Activated CD8-positive, alpha-beta memory T cell treated with anti-CD3 and anti-CD28 coated beads for 4 hours (primary cell): ENCODE measurements at places on chromosomes 3 and 15.

DNA sequence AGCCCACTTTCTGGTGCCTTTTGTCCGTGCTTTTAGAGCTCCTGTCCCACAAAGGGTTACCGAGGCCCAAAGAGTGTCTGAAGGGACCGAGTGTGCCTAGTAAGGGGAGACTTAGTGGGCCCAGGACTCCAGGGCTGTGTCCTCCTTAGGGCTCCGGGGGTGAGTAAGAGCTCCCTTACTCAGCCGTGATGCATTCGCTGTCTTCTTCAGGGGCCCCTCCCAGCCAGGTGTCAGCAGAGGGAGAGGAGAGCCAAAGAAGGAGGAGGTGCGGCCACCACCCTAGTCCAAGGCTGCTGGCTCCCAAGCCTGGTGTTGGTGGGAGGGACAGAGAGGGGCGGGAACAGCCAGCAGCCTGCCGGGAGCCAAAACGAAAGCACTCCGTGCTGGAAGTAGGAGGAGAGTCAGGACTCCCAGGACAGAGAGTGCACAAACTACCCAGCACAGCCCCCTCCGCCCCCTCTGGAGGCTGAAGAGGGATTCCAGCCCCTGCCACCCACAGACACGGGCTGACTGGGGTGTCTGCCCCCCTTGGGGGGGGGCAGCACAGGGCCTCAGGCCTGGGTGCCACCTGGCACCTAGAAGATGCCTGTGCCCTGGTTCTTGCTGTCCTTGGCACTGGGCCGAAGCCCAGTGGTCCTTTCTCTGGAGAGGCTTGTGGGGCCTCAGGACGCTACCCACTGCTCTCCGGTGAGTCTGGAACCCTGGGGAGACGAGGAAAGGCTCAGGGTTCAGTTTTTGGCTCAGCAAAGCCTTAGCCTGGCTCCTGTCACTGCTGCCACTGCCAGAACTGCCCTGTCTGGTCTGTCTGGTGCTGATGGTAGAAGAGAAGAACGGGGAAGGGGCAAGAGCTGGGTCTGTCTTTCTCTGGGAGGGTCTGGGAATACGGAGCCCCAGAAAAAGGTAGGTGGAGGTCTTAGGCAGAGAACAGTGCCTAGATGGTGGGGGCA is at the start of gene IL17RC:
Gene IL17RC, plus strand, starts transcription at position 365 of the 947 bp plus-strand sequence. Its CDS starts 218 bp downstream, at position 583.
- DNase-seq, result no peak

- DNase-seq, result no peak
Measured at GRCh38 chr15:58731756-58732535, 17.6 kb downstream of the ADAM10 start.

DNA sequence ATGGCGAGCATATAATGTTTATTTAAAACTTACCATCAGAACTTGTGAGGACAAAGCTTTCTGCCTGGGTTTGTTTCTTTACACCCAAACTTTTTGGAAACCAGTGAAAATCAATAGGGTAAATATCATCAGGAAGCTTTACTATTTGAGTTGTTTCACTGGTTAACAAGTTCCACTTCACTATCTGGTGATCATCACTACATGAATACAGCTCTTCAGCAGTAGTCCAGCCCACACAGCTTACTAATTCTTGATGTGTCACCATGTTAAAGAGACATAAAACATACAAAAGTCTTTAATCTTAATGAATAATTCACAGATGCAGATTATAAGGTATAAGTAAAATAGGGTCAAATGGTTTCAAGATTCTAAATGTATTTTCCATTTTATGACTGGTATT is 17.6 kb downstream of the IFT80 start:
- DNase-seq, result no peak

- no peak for DNase-seq
Measured at GRCh38 chr3:29494305-29495036, 213.6 kb downstream of the RBMS3 start.

GRCh38 chr15:75112848-75113492 is 88.7 kb upstream of the C15orf39 start:
- DNase-seq, result no peak

- DNase-seq, result no peak
Measured at GRCh38 chr3:53613125-53613524, 118.7 kb downstream of the CACNA1D start.

DNA sequence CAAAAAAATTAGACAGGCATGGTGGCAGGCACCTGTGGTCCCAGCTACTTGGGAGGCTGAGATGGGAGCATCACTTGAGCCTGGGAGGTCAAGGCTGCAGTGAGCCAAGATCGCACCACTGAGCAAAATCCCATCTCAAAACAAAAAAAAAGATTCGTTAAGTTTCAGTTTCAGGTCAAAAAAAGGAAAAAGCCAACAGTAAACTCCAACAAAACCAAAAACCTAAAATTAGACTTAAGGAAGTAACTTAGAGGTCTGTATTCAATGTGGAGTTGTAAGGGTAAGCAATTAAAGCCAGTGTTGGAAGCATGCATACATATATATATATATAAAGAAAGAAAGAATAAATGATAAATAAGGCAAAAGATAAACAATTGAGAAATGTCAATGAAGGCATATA is 11.8 kb downstream of the KPNA1 start:
- no peak for DNase-seq

- DNase-seq, result no peak
Measured at GRCh38 chr15:92579931-92580470, 75.6 kb downstream of the FAM174B start.

DNA sequence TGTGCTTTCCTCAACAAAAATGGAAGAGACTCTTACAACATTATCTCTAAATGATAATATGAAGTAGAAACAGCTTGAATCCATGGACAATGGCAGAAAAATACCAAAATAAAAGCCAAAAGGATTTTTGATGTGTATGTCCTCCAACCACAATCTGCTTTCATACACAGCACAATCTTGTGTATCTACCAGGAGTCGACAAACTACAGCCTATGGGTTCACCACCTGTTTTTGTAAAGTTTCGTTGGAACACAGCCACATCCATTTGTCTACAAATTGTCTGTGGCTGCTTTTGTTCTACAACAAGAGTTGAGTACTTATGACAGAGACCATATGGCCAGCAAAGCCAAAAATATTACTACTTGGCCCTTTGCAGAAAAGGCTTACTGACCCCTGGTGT is 88.7 kb upstream of the UBE2E2 start:
- no peak for DNase-seq

DNA sequence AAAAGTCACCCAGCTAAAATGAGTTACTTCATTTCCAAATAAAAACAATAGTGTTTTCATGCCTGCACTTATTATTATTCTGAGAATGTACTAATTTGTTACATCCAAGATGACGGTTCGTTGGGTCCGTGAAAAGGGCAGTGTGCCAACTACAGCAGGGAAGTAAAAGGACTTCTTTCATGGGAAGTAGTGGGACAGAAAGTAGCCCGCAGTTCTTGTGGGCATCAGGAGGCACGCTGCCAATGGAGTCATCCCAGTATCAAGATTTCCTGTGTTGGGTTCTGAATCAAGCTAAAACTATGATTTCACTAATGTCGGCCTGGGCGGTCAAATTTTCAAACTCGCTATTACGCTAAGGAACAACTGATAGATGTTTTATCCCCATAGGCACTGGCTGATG is 254.5 kb upstream of the SOX2 start:
- DNase-seq, result no peak

- DNase-seq, result no peak
Measured at GRCh38 chr3:149796026-149796425, 3.7 kb upstream of the ANKUB1 start.

DNA sequence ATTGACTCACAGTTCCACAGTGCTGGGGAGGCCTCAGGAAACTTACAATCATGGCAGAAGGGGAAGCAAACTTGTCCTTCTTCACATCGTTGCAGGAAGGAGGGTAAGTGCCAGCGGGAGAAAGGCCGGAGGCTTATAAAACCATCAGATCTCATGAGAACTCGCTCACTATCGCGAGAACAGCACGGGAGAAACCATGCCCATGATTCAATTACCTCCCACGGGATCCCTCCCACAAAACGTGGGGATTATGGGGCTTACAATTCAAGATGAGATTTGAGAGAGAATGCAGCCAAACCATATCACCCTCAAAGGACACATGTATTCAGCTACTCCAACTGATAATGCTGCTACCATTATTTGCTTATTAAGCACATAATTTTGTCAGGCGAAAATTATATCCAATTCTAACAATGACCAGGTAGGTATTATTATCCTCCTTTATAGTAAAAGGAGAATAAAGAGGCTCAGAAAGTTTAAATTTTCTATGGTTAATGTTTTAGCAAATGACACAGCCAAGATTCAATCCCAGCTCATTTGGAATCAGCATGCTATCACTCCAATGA is 327.2 kb upstream of the CDIN1 start:
- DNase-seq, result no peak

- DNase-seq, result no peak
Measured at GRCh38 chr15:88604381-88605188, 16.6 kb upstream of the AEN start.

DNA sequence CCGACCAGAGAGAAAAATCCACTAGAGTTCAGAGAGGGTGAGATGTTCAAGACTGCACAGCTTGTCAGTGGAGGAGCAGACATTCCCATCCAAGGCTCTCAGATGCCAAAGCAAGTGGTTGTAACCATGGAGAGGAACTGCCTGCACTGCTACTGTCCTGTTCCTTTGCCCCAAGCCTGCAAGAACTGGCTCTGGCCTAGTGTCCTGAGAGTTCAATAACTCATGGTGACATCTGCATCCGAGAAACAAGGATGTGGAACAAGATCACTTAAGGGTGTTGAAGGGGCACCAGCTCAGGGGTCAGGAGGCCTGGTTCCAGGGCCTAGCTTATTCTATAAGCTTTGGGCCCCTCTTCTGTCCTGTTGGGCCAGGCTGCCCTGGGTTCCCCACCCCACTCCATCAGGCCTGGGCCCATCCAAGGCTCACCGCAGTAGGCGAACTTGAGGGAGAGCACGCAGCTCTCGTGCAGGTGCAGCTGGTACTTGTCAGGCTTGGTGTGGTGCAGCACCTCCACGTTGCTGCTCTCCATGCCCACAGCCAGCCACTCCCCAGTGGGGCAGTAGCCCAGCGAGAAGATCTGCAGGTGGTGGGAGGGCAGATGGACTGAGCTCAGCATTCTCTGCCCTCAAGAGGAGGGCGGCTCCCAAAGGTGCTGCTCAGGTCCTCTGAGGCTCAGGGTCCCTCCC is 45.6 kb downstream of the TLE3 start:
- no peak for DNase-seq

DNA sequence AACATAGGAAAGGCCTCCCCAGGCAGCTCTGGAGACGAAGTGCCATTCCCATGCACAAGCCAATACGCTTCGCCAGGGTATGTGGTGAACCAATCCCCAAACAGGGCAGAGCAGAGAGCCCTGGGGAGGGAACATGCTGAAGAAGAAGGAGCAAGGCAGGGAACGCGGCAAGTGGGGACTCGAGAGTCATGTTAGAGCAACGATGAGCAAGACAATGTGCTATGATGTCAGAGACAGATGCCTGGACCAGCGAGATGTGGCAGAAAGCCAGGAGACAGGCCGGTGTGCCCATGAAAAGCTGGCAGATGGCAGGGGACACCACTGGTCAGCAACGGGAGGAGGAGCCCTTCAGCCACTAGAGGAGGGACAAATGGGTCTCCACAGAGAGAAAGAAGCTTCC is 39.6 kb downstream of the NIPA2 start:
- DNase-seq, result no peak

DNA sequence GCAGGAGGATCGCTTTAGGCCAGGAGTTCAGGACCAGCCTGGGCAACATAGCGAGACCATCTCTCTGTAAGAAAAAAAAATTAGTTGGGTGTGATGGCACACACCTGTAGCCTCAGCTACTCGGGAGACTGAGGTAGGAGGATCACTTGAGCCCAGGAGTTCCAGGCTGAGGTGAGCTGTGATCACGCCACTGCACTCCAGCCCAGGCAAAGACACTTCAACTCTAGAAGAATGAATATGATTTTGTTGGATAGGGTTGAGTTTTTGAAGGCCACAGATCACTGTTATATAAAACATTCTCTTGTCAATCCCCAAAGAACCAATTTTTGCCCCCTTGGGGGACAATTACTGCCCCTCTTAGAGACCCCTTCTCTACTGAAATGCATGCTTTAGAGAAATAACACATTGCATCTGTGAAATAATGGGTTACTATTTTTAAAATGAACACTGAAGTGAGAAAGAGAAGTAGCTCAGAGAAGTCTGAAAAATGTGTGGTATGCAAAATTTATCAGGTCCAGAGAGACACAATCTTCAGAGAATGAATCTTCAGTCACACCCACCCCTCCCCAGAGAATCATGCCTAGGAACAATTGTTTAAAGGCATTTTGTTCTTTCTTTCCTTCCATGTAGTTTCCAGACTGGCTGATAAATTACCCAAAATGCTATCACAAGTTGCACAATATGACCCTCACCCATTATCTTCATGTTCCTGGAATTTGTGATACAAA is 42.7 kb downstream of the METTL6 start:
- no peak for DNase-seq

GRCh38 chr15:77352887-77353286 is 67.0 kb downstream of the PEAK1 start:
- DNase-seq, result no peak

- DNase-seq, result no peak
Measured at GRCh38 chr3:178277605-178278004, 258.6 kb upstream of the KCNMB2 start.

DNA sequence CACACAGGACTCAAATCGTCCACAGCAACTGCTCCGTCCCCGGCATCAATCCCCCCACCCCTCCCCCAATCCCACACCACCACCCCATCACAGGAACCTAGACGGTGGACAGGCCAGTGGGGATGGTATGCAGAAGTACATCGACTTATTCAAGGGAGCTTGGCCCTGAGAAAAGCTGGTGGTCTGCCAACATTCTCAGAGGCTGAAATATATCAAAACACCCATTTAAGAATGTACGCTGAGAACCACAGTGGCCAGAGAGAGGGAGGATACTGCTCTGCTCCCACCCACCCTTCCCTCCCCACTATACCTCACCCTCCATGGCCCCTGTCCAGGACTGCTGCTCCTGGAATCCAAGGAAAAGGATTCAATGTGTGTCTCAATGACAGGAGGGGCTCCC is 12.4 kb upstream of the USP3 start:
- no peak for DNase-seq

- DNase-seq, result no peak
Measured at GRCh38 chr3:101936419-101937356, 87.4 kb downstream of the NFKBIZ start.

- DNase-seq, result no peak
Measured at GRCh38 chr15:71505962-71506361, 304.4 kb upstream of the NR2E3 start.

GRCh38 chr3:114307222-114307830 is 13.5 kb downstream of the TIGIT start:
- no peak for DNase-seq
